ENCODE measurements at places on chromosomes 13 and 19.
A peak's percentile ranks its signal among the peaks of the same experiment; 100 is the strongest.

DNA sequence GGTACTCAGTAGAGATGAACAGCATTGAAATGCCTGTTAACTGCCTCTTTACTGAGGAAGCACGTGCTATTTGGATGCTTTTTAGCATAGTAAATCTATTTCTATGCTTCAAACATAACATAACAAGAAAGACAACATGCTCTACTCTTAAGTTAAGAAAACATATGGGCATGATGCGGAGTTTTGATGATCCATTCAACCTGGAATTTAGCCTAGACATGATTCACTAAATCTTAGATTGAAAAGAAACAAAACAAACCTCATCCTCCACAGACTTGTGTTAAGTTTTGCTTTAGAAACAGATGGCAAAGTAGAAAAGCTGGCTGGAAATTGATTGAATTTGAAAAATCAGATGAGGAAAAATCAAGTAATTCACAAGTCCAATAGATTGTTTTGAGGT, 593.8 kb downstream of the OLFM4 start:
- DNase-seq = no peak

DNA sequence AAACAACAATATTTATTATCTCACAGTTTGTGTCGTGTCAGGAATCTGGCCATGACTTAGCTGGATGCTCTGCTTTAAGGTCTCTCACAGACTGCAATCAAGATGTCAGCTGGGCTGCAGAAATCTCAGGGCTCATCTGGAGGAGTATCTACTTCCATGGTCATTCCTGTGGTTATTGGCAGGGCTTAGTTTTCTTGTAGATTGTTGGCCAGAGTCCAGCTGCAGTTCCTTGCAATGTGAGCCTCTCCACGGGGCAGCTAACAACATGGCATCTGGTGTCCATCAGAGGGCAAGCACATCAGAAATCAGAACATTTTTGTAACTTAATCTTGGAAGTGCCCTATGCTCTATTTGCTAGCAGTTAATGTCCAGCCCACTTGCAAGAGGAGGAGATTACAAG, 45.7 kb upstream of the TDRD3 start:
- DNase-seq = no peak

DNA sequence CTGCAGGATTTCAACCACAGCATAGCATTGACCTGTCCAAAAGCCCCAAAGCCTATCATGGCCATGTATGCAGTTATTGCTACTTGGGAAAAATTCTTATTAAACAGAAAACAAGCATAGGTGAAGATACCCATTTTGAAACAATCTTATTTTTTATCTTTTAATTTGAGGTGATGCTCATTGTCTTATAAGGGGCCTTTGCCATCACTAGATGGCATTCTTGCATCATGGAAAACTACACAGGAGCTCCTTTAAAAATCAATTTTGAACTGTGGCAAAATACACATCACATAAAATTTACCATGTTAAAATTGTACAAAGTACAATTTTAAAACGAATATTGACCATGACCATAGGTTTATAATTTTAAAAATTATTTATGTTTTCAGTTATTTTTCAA, 38.9 kb upstream of the ZNF835 start:
- no peak for DNase-seq

- DNase-seq = no peak
These were observed 5.1 kb downstream of the MYPOP start for GRCh38 chr19:45897261-45897812.

DNA sequence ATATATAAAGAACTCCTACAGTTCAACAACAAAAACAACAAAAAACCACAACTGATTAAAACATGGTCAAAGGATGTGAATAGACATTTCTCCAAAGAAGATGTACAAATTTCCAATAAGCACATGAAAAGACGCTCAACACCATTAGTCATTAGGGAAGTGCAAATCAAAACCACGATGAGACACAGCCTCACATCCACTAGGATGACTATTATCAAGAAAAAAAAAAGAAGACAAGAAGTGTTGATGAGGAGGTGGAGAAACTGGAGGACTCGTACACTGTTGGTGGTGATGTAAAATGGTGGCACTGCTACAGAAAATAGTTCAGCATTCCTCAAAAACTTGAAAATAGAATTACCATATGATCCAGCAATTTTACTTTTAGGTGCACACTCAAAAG, 61.0 kb upstream of the SOX1 start:
- DNase-seq = no peak

- no peak for DNase-seq
These were observed 73.7 kb downstream of the UQCRFS1 start for GRCh38 chr19:29139227-29139626.

GRCh38 chr13:21481359-21481758, 22.3 kb upstream of the ZDHHC20 start:
- no peak for DNase-seq

GRCh38 chr19:5823579-5824281, 15.8 kb downstream of the FUT6 start:
- DNase-seq = no peak

DNA sequence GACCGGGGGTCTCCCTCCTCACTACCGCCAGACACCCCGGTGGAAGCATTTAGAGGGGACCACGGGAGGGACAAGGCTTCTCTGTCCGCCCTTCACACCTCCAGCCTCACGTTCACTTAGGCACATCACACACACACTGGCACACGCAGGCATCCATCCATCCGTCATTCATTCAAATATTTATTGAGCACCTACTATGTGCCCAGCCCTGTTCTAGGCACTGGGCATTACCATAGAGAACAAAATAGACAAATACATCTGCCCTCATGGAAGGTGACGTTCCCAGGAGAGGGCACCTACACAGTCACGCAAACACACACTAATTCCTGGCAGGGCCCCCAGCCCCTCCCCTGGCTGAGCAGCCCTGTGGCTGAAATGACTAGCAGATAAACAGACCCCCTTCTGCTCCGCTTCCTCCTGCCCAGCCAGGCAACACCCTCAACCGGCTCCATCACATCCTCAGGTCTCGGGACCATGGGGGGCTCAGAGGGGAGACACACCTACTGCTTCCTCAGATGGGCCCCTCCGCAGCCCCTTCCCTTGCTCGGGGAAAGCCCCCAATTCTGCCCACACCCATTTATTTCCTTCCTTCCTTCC, 3.7 kb upstream of the NOP53 start:
- no peak for DNase-seq

DNA sequence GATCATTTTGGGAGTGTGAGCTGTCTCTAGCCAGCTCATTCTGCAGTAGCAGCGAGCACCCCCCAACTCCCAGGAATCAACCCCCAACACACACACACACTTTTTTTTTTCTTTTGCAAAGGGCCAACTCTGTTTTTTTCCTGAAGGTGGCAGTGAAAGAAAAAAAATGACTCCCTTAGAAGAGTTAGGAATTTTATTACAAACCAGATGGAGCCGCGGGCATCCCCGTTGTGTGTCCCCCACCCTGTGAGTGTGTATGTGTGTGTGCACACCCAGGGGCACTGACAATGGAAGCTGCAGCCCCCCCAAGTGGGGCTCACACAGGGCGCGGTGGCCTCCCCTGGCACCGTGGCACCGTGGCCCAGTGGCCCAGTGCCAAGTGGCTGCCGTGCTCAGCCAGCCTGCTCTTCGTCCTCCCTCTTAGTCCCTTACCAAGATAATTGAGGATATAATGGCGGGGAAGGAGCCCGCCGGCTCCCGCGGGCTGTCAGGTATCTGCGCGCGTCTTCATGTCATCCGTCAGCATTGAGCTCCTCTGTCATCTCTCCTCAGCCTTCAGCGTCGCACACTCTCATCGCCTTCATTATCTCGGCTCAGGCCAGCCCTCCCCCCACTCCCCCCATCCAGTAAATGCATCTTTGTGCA, 314.1 kb downstream of the ZNF536 start:
- no peak for DNase-seq

DNA sequence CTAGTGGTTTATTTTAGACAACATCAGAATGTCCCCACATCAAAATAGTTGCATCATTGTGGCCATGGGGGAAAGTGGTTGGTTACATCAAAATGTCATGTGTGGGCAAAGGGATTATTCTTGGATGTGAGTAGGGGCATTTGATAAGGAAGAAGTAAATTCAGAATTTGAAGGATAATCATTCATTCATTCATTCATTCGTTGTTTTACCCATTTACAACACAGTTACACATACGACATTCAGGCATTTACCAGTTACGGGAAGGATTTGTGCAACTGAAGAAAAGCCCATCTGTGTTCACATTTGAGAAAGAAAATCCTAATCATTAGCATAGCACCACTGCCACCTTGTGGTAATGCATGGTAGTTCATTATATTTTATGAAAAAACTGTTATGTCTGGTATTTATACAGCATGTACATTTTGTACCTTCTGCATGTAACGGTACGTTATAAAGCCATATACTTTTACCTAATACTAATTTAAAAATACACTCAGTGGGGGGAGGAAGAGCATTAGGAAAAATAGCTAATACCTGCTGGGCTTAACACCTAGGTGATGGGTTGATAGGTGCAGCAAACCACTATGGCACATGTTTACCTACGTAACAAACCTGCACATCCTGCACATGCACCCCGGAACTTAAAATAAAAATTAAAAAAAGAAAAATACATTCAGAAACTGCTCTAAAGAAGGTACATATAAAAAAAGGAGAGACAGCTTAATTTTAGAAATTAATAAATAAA, 62.1 kb downstream of the DGKH start:
- no peak for DNase-seq

GRCh38 chr19:8938576-8938975, 71.6 kb downstream of the MUC16 start:
- DNase-seq = no peak

GRCh38 chr13:34340534-34340933, 522.6 kb downstream of the RFC3 start:
- DNase-seq = no peak

DNA sequence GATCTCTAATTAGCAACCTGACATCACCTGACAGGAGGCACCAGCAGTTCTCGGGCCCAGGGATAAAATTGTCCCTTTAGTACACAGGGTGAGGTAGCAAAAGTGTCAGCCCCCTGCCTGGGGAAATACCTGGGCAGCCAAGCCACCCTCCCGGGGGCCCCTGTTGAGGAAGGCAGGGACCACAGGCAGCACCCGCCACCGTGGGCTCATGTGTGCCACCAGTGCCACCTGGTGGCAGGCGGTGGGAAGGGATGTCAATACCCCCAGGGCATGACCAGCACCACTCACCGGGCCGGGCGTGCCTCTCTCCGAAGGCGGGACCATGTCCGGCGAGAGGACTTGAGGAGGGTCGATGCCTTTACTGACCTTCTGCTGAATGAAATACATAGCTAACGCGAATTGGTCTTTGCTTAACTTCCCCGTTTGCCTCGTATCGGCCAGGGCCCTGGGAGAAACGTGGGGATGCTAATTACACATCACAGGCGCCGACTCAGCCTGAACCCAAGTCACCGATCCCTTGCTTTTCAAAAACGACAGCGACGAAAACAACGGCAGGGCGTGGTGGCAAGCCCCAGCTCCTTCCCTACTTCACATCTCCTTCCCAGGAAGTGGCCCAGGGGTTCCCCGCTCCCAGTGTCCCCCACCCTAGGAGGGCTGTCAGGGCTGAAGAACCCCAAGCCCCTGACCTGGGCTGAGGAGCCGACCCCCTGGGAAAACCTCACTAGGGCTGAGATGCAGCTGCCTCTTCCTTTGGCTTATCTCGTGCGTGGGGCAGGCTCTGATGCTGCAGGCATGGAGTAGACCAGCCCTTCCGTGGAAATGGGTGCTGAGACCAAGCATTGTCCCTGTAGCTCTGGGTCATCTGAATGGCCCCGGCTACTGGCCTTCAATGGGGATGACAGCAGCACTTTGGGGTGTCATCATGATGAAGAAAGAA, 53.8 kb downstream of the EPS15L1 start:
- DNase-seq = peak; percentile 47

- no peak for DNase-seq
These were observed 66.0 kb upstream of the ZNF527 start for GRCh38 chr19:37304884-37305255.

DNA sequence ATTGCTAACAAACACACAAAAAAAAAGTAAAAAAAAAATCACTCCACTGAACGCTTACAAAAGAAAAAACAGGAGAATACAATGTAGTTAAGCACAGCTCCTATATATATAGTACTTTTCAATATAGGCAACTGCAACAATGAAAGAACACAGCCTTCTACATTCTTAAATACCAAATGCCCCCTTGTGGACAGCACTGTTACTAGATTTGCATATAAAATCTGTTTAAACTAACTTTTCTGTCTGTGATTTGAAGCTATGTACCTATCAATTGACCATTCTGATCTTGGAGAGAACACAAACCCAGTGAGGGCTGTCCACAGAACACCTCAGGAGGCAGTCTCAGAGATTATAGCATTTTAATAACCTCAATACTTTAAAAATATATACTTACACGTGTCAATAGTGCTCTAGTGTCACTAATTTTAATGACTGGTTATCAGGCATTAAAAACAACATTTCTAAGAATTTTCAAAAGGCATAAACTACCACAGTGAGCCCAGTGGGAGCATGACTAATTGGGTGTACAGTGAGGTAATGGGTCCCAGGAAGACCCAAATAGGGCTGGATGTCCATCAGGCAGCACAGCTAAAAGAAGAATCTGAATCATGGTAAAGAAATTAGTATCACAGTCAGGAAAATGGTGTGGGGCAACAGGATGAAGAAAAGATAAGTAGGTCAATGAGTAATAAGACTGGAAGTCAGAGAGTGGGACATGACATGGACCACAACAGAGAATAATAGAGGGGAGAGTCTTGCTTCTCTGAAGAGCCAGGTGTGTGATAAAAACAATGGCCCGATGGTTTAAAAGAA, 22.2 kb downstream of the CCDC169 start:
- no peak for DNase-seq

GRCh38 chr19:15469513-15470297, 5.4 kb upstream of the RASAL3 start:
- DNase-seq = no peak

DNA sequence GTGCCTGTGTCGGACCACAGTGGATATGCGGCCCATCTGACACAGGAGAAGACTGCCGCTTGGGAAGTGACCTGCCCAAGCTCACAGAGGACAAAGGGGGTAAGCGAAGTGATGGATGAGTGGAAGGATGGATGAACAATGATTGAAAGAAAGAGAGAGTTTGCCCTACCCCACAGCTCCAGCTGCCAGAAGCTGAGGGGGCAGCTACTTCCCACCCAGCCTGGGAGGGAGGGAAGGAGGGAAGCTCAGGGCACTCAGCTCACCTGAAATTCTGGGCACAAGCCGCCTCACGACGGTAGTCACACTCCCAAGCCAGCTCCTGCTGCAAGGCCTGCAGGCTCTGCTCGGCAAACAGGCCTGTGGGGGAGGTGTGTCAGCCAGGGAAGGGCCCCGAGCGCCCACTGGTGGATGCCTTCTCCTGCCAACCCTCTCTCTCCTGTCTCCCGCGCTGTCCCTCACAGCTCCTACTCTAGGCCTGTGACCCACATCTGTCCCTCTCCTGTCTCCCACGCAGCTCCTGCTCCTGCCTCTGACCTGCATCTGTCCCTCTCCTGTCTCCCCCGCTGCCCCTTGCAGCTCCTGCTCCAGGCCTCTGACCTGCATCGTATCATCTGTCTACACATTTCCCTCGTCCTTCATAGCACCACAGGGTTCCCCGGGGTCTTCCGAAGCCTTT, 12.0 kb upstream of the NUMBL start:
- no peak for DNase-seq
